ENCODE measurements at places on chromosomes 16 and 17. TPM values are rescaled to one million over a fixed set of nuclear protein-coding genes. Genes with fewer than 3 reads are reported as not detected.

Gene TMC7
- total RNA-seq: 0.71 TPM

Gene OTOA
- total RNA-seq: not detected

Gene CCL4L2
- not detected for total RNA-seq

Gene CALB2
- not detected for total RNA-seq

Gene KRT12
- total RNA-seq: not detected

Gene C16orf46
- not detected for total RNA-seq

Gene TCAP
- not detected for total RNA-seq

Gene PPM1E
- total RNA-seq: 0.25 TPM

Gene ZNF213
- total RNA-seq: 1.1 TPM

Gene KRTAP9-1
- not detected for total RNA-seq

Gene PLD6
- not detected for total RNA-seq

Gene CHST4
- total RNA-seq: 0.05 TPM

Gene ST6GALNAC2
- 5.9 TPM for total RNA-seq

Gene TP53TG3F
- not detected for total RNA-seq

Gene ZNF267
- 11.4 TPM for total RNA-seq

Gene HP
- not detected for total RNA-seq

Gene KRTAP1-5
- total RNA-seq: 5.7 TPM

Gene ACSM5
- 29.6 TPM for total RNA-seq

Gene KCTD19
- total RNA-seq: 0.84 TPM

Gene SEC14L5
- 0.02 TPM for total RNA-seq

Gene ELP5
- 75.3 TPM for total RNA-seq

Gene SDR42E2
- not detected for total RNA-seq

Gene CHST5
- not detected for total RNA-seq

Gene TAC4
- total RNA-seq: not detected
